ENCODE measurements at places on chromosomes 11 and 22. TPM values are rescaled to one million over a fixed set of nuclear protein-coding genes. Genes with fewer than 3 reads are reported as not detected.

PLEKHB1 gene
- 0.46 TPM for total RNA-seq

TSGA10IP gene
- total RNA-seq, result not detected

SYT13 gene
- total RNA-seq, result 8.1 TPM

CHRM1 gene
- total RNA-seq, result not detected

MRGPRE gene
- total RNA-seq, result not detected

EXPH5 gene
- total RNA-seq, result 0.02 TPM

OR2AG2 gene
- total RNA-seq, result not detected

C11orf91 gene
- 1.8 TPM for total RNA-seq

OR52H1 gene
- total RNA-seq, result not detected

CYTH4 gene
- 1.0 TPM for total RNA-seq

DEUP1 gene
- not detected for total RNA-seq

SAA2 gene
- total RNA-seq, result not detected

CARS1 gene
- 61.6 TPM for total RNA-seq

FADD gene
- 67.8 TPM for total RNA-seq

FXYD6 gene
- 0.21 TPM for total RNA-seq

TM7SF2 gene
- total RNA-seq, result 6.5 TPM

PLXNB2 gene
- 85.2 TPM for total RNA-seq

OR10A2 gene
- not detected for total RNA-seq

PRR33 gene
- not detected for total RNA-seq

RPUSD4 gene
- 18.3 TPM for total RNA-seq

ACRV1 gene
- not detected for total RNA-seq

PLEKHA7 gene
- total RNA-seq, result 28.7 TPM

P2RX6 gene
- 0.70 TPM for total RNA-seq

UCP3 gene
- 1.3 TPM for total RNA-seq

UBASH3B gene
- total RNA-seq, result 38.2 TPM

SNX15 gene
- total RNA-seq, result 22.1 TPM

LMO2 gene
- 0.22 TPM for total RNA-seq

TMPRSS13 gene
- not detected for total RNA-seq

CDON gene
- 3.2 TPM for total RNA-seq

MAP6 gene
- total RNA-seq, result 1.9 TPM

RAB38 gene
- 0.83 TPM for total RNA-seq

MOGAT2 gene
- total RNA-seq, result not detected

GRM5 gene
- total RNA-seq, result 0.01 TPM

TUB gene
- total RNA-seq, result 5.4 TPM

GLYATL1 gene
- total RNA-seq, result not detected

ATP6V1E1 gene
- total RNA-seq, result 121 TPM

IL17REL gene
- total RNA-seq, result not detected

C1QTNF5 gene
- not detected for total RNA-seq

OR8D1 gene
- total RNA-seq, result not detected

ANGPTL5 gene
- 0.05 TPM for total RNA-seq

RBX1 gene
- total RNA-seq, result 53.3 TPM

SHANK3 gene
- total RNA-seq, result 3.0 TPM

WBP2NL gene
- total RNA-seq, result 0.06 TPM

HBE1 gene
- total RNA-seq, result 0.29 TPM

OOSP4B gene
- not detected for total RNA-seq

MFNG gene
- total RNA-seq, result 1.4 TPM

THAP7 gene
- 27.5 TPM for total RNA-seq

RASL10A gene
- 0.42 TPM for total RNA-seq

DERL3 gene
- 0.17 TPM for total RNA-seq

LDHAL6A gene
- not detected for total RNA-seq

NXPE2 gene
- not detected for total RNA-seq

CHORDC1 gene
- total RNA-seq, result 96.2 TPM

LGALS1 gene
- 1,389 TPM for total RNA-seq

TPST2 gene
- total RNA-seq, result 9.0 TPM

SLC22A8 gene
- not detected for total RNA-seq

APOL4 gene
- not detected for total RNA-seq

WEE1 gene
- 19.9 TPM for total RNA-seq

MPPED2 gene
- total RNA-seq, result not detected

Data from A549 treated with CORT108297 at 1 μM for 4 hours (cell line).